ENCODE measurements at places on chromosomes 12 and 14.
A peak's percentile ranks its signal among the peaks of the same experiment; 100 is the strongest.

DNA sequence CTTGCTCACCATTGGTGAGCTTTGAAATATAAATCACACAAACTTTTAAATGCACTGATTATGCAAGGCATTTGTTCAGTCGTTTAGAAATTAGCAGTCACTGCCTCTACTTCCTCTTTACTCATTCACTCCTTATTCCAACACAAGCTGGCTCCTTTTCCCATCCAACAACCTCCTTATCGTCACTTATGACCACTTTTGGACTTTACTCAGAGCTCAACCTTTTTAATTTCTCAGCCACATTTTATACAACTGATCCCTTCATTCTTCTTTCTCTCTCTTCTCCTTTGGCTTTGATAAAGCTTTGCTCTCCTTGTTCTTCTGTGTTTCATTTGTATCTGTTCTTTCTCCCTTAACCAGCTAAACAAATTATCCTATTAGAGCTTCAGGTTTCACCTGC, 126.4 kb upstream of the PLEKHA5 start:
- DNase-seq: no peak

DNA sequence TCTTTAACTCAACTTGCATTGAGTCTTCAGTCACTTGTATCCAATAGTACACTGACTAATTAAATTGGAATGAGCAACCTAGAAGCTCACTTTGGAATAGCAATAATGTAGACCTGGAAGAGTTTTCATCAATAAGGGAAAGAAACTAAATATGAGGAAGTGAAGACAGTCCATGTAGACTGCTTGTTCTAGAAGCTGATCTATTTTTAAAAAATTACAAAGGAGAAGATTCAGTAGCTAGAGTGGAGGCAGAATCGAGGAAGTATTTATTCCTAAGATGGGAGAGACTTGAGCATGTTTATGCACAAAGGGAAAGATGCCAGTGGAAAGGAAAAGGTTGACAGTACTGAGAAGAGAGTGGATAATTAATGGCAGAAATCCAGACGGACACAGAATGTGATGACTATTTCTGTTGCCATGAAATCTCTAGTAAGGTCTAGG, 156.3 kb upstream of the PDE3A start:
- no peak for DNase-seq

DNA sequence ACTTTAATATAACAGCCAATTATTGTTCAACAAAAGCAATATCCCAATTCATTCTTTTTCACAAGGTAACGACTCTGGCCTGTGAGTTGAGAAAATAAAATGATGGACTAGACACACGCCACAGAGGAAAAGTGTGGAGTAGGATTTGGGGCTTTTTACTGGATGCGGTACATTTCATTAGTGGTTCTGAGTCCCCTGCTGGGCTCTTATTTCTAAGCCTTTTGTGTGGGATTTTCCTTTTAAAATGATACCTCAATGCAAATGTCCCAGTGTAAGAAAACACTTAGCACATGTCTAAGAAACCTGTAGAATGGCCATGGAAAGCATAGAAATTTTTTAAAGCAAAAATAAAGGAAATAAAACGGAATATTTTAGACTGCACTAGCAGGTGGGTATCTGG, 73.4 kb downstream of the C12orf42 start:
- no peak for DNase-seq

DNA sequence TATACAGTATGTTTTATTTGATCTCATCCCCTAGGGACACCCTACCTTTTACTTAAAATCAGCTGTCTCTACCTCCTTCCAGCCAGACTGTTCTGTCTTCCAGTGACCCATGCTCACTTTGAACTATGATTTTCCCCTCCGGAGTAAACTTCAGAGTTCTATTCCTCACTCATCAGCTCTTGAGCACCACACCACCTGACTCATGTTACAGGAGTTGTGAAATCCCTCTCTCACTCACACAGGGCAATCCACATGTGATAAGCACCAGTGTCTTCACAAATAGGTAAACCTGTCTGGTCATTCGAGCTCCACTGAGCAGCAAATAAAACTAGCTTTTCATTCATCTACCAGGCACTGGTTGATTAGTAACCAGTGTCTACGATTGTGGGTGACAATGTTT, 177.3 kb upstream of the BMP4 start:
- no peak for DNase-seq

GRCh38 chr12:64611341-64612284, 1.3 kb downstream of the RASSF3 start:
- DNase-seq: peak; percentile 24

DNA sequence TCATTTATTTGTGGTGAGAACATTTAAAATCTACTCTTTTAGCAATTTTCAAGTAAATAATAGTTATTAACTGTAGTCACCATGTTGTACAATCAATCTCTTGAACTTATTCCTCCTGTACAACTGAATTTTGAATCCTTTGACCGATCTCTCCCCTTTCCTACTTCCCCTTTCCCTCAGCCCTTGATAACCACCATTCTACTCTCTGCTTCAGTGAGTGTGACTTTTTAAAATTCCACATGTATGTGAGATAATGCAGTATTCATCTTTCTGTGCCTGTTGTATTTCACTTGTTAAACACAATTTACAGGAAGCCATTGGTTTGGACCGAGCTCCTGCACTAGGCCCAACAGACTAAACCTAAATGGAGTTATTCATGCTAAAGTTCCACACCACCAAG, 458.9 kb upstream of the PDE3A start:
- no peak for DNase-seq

GRCh38 chr14:58107041-58107440, 45.0 kb downstream of the ARMH4 start:
- DNase-seq: no peak

GRCh38 chr12:544941-545635, 85.3 kb downstream of the B4GALNT3 start:
- DNase-seq: no peak

DNA sequence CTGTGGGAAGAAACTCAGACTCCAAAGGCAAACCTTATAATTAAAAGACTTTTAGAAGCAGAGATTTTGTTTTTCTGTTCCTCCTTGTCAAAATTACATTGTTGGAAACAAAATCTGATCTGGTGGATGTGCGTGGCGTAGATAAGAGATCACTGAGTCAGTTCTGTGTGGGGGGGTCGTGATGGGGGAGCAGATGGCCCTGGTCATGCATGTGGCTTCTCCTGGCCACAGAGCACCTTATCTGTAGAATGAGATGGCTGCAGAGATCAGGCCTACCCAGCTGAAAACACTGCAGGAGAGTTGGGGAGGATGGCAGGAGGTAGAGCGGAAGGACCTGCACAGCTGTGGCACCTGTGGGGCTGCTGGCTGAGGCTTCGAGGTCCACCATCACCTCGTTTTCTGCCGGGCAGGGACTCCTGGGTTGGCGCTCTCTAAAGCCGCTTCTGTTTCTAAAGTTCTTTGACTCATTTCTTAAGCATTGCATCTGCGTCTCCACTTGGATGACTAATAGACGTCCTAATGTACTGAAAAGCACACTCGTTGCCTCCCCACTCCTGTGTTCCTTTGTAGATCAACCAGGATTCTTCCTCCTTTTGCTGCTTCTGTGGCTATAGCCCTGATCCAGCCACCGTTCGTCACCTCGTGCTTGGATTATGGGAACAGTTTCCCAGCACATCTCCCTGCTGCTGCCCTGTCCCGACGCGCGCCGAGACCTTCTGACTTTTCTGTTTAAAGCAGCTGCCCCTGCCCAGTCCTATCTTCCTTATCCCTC, 93.4 kb downstream of the TSPAN9 start:
- no peak for DNase-seq

DNA sequence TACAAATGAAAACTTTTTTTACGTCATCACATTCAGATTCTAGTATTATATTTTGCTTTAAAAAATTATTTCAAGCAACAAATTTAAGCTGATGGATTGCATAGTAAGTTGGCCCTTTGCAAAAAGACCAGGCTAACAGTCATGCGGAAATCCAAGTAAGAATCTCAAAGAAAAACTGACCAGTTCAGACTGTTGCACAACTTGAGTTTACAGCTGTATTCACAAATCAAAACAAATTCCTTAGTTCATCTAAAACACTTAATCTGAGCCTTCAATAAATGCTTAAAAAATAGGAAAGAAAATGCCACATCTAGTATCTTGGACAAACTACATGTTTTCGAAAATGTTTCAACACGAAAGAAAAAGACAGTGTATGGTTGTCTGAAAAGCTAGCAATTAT, 847 bp downstream of the CCDC59 start:
- no peak for DNase-seq

Data from CD8-positive, alpha-beta memory T cell (primary cell).